ENCODE measurements at places on chromosomes 2 and 18. TPM values are rescaled to one million over a fixed set of nuclear protein-coding genes. Genes with fewer than 3 reads are reported as not detected.

TOGARAM2 gene
- total RNA-seq: 9.6 TPM

IL1RL2 gene
- 1.7 TPM for total RNA-seq

SERPINB11 gene
- total RNA-seq: not detected

COQ10B gene
- total RNA-seq: 21.5 TPM

ALS2 gene
- total RNA-seq: 11.0 TPM

PLGLB2 gene
- total RNA-seq: 0.64 TPM

CSRNP3 gene
- not detected for total RNA-seq

MARCO gene
- total RNA-seq: not detected

GREB1L gene
- not detected for total RNA-seq

PCBP1 gene
- total RNA-seq: 444 TPM

BMP10 gene
- total RNA-seq: not detected

GRCh38 chr2:217023611-217024010, 163.7 kb upstream of the TNP1 start:
- no peak for DNase-seq

DNA sequence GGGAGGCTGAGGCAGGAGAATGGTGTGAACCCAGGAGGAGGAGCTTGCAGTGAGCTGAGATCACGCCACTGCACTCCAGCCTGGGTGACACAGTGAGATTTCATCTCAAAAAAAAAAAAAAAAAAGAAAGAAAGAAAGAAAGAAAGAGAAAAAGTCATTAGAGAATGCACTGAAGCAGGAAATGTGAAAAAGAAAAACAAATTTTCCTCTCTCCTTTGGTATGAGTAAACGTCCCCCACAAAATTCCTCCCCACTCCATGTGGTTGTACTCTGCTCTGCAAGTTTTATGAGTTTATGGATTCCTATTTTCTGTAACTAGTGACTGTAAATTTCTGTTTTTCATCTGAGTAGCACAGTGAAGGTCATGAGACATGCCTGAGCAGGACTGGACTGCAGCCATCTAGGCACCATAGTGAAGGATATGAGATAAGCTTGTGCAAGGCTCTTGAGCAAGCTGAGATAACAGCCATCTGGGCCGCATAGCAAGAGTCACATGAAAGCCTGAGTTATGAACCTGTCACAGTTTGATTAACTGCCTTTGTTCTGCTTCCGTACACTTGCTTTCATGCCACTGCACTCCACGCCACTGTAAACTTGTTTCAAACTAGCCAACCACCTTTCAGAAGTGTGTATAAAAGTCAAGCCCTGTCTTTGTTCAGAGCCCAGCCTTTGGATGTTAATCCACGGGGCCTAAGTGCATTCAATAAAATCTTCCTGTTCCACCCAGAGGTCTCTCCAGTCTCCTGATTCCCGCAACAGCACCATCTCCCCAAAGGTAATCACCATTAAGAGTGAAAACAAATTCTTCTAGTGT, 50.2 kb downstream of the SKA1 start:
- DNase-seq: no peak

- DNase-seq: no peak
These were observed 138.0 kb upstream of the ARHGAP28 start for GRCh38 chr18:6591491-6591890.

DNA sequence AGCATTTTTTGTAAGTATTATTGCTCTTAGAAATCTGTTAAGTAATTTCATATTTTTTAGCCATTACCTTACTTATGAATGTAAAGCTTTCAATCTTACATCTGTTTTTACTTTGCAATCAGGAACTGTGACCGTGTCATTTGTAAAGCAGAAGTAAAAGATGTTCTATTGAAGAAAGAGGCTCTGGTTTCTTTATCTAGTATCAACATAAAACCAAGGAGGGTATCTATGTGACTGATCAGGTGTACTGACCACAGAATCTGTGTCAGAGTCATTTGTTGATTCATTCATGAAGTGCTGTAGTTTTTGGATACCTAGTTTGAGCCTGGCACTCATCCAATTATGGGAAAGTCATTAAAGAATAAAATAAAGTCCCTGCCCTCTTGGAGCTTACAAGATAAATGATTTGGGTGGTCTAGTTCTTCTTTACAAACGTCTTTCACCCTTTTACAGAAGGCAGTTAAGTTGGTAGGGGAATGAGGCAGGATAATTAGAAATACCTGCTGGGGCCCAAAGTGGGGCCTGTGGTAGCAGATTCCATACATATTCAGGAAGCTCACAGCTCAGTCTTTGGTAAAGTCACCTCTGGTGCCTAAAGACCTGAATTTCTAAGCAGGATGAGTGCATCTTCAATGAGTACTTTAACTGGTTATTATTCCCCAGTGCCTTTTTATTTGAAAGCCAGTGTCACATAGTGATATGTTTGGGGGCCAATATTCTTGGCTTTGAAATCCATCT, 260.6 kb upstream of the NT5C1B start:
- DNase-seq: no peak

DNA sequence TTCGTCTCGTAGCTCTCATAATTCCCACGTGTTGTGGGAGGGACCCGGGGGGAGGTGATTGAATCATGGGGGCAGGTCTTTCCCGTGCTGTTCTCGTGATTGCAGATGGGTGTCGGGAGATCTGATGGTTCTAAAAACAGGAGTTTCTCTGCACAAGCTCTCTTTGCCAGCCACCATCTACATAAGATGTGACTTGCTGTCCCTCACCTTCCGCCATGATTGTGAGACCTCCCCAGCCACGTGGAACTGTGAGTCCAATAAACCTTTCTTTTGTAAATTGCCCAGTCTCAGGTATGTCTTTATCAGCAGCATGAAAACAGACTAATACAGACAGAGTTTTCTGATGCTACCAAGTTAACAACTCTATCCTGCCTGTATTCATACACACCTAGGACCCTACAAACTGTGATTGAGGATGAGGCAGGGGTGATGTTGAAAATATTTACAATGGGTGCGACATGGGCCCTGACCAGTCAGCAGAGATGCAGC, 3.9 kb downstream of the APOB start:
- DNase-seq: no peak

DNA sequence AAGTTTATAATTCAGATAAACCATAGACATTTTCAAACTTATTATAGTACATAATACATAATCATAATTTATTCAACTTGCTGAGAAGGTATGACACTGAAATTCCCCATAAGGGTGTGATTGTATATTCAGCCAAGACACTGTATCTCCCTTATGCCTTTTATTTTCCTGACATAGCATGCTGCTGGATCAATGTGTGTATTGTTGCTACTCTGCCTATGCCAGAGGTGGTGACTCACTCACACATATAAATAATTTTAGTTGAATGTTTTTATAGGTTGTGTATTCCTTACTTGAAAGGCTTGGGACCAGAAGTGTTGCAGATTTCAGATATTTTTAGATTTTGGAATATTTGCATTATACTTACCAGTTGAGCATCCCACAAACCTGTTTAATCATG, 86.8 kb downstream of the VRK2 start:
- DNase-seq: no peak

GRCh38 chr2:117232305-117232704, 582.2 kb upstream of the DDX18 start:
- DNase-seq: no peak

GRCh38 chr2:191066197-191066918, 52.4 kb upstream of the STAT1 start:
- peak; percentile 26 for DNase-seq

DNA sequence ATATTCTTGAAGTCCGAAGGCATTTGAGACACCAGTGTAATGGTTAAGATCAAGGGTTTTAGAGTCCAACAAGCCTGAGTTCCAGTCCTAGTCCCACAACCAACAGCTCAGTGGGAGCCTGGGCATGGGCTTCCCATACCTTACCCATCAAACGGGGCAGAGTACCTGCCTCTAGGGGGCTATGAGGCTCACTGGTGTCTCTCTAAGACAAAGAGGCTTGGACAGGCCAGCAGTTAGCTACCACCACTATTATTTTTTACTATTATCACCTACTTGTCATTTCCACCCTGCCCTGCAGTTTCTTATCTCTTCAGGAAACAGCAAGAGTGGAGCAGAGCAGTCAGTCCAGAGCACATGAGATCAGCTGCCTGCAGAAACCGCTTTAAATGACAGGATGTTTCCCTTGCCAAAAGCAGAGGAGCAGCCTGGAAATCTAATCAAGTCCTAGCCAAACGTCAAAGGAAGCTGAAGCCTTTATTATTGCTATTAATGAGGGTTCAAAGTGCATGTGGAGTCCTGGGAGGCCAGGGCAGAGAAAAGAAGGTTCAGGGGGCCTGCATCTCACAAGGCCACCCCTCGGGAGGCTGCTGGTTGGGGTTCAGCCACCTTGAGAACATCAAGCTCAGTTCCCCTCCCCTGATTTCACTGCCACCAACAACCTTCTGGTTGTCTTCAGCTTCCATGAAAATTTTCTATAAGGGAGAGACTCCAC, 66.6 kb downstream of the STPG4 start:
- no peak for DNase-seq

GRCh38 chr2:216574046-216574445, 59.2 kb upstream of the IGFBP2 start:
- no peak for DNase-seq

DNA sequence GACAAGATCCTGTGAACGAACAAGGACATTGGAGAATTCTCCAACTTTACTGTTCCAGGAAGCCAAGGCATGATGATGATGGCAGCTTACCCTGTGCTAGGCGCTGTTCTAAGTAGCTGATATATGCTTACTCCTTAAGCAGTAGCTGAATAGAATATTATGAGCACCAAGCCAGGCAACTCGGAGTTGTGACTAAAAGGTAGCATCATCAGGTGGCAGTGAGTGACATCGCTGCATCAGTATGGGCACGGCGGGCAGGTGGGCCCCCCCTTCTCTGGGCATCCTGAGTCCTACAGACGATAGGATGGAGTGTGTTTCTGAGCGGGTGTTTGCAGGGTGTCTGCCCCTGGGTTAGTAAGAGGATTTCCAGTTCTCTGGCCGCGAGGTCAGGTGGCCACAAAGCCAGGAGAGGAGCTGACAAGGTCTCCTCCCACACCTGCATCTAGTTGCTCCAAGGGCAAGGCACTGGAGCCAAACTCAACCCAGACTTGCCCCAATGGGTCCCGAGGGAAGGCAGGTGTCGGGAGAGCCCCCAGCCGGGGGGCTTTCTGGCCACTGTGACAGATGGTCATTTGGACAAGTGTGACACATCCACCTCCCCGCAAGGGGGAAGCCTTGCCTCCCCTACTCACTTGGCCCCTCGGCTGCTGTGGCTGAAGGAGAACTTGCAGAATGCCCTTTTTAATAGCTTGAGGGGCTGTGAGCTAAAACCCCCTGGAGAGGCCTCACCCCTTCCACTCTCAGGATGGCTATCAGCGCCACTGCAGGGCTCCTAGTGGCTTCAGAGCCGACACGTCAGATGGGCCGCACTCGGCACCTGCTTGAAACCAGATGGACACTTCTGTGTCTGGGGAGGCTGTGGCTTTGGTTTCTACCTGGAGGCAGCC, 55.5 kb downstream of the CRACDL start:
- no peak for DNase-seq

GRCh38 chr2:155035308-155035707, 336.8 kb downstream of the KCNJ3 start:
- DNase-seq: no peak

DNA sequence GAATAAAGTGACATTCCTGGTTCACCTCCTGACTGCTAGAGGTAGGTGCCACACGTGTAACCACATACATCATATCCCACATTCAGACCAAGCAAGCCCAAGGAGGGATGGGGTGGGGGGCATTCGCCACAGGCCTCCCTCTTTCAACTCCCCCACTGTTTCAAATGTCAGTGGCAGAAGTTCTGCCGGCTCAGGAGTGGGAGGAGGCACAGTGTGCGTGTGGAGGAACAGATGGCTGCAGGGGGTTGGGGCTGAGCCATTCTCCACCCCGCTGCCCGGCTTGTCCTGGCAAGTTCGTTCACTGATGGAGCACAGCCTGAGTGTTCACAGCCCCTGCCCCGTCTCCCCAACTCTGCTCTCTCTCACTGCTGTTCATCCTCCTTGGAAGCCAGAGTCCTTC, 75.4 kb upstream of the TANC1 start:
- no peak for DNase-seq

DNA sequence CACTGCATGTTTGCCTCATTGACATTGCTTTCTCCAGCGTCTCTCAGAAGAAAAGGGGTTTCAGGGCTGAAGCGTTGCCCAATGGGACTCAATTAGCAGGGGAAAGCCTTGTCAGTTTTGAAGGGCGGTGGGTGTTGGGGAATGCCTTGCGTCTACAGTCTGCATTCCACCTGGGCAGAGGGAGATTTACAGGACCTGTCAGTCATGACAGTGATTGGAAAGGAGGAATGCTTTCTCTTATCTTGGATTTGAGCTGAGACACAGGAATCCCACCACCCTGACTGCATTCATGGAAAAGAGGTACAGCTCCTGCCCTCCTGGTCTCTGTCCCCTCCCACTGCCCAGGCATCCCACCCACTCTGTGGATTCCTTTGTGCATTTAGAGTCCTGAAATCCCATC, 123.9 kb downstream of the ACKR3 start:
- no peak for DNase-seq

DNA sequence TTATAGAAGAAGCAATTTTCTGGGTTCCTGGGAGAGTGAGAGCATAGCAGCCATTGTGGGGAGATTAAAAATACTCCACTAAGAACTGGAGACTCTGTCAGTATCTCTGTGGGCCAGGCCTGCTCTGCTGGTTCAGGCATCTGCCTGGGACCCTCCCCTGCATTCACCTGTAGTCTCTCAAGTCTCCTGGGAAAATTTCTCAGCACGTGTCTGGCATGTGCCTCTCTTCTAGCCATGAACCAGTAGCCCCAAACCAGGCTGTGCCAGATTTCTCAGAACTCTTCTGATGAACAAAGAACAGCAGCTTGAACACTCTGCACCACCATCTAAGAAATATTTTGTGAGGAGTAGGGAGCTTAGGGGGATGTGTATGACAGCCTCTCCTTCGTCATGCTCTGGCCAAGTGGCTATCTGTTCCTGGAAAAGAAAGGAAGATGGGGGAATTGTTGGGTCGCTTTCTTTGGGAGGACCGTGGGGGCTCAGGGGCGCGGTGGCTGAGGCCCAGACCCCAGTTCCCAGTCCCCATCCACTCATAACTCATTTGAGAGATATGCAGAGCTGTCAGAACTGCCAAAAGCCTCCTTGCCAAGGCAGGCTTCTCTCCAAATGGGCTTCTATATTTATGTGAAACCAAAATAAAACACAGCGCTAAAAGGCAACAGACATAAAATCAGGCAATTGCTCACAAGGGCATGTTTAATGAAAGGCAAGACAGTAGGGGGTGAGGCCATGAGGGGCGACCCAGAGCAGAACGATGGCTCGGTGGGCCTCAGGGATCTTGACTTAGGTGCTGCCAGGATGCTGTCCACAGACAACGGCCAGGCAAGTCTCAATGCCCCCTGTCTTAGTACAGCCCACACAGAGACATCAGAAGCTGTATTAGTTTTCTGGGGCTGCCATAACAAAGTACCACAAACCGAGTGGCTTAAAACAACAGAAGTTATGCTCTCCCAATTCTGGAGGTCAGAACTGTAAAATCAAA, 114.7 kb upstream of the TNP1 start:
- DNase-seq: no peak

GRCh38 chr2:133504566-133505505, 63.4 kb downstream of the NCKAP5 start:
- DNase-seq: no peak
